NCI-H146 (cell line): ENCODE measurements at places on chromosomes 16 and 17.

- peak; percentile 48 for DNase-seq
Measured at GRCh38 chr16:6698548-6698947, 634.1 kb upstream of the RBFOX1 start.

DNA sequence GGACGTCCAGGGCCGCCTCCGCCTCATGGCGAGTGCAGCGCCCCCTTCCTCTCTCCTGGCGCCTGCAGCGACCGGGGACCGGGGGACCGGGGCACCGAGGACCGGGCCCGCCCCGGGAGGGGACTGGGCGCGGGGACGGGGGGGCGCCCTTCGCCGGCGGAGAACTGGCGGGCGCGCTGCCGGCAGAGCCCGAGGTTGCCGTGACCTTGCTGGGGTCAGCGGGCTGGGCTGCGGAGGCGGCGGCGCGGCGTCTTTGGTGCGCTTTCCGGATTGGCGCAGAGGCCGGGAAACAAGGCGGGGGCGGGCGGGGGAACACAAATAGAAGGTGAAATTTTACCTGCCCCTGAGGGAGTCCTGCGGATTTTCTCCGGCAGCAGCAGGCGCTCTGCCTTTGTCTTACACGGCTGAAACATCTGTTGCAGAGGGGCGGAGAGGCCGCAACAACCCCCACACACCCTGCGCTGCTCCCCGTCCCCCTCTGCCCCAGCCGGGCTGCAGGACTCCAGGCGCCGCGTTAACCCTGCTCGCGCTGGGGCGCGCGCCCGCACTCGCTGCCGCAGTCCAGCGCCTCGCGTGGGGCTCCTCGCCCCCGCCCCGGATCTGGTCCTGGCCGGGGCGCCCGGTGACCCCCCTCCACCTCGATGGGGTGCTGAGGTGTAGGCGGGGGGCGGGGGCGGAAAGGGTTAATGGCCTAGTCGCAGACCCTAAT lies 53.5 kb downstream of the SREBF1 start:
- DNase-seq = peak; percentile 91

DNA sequence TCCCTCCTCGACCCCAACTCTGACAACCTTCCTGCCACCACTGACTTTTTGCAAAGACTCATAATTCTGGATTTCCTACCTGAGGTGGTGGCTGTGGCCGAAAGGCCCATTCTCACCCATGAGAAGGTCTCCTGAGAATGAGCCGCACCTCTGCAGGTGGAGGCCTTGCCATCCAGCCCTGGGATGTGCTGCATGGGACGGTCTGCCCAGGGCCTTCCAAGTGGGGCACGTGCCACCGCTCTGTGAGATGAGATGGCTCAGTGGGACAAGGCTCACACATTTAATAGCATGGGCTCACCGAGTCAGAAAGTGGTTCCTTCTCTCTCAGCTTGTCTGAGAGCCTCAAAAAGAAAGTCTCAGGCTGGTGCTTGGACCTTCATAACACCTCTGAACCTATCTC lies 112.8 kb downstream of the AMFR start:
- no peak for DNase-seq

- DNase-seq = no peak
Measured at GRCh38 chr16:28187595-28188004, 24.2 kb downstream of the XPO6 start.

- DNase-seq = no peak
Measured at GRCh38 chr17:32558997-32559650, 72.3 kb downstream of the CDK5R1 start.

- no peak for DNase-seq
Measured at GRCh38 chr17:49980703-49981197, 11.8 kb downstream of the DLX4 start.

- no peak for DNase-seq
Measured at GRCh38 chr17:59178266-59178985, 22.9 kb downstream of the PRR11 start.

- DNase-seq = no peak
Measured at GRCh38 chr17:77598241-77598620, 360.3 kb upstream of the TNRC6C start.

- peak; percentile 87 for DNase-seq
Measured at GRCh38 chr17:44155488-44155887, 13.8 kb downstream of the HROB start.

- no peak for DNase-seq
Measured at GRCh38 chr17:62816282-62816839, 8.2 kb upstream of the MARCHF10 start.

DNA sequence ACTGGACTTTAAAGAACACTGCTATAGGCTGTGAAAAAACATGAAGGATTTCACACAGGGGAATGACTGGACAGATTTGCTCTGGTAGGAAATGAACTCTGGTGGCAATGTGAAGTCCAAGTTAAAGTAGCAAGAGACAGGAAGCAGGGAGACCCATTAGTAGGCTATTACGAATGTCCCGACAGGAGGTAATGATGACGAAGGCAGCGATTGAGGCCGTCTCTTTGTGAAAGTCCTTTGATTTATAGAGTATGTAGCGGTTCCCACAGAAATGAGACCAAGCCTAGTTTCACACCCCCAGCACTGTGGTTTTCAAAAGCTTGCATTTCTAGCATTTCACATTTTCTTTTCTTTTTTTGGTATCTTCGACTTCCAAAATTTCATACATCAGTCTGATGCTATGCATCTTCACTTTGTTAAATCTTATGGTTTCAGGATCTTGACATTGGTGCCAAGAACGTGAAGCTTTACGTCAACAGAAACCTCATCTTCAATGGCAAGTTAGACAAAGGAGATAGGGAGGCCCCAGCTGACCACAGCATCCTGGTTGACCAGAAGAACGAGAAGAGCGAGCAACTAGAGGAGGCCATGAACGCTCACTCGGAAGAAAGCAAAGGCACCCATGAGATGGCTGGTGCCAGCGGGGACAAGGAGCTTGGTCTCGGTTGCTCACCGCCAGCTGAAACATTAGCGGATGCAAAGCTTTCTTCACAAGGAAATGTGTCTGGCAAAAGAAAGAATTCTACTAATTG lies 189.8 kb downstream of the KATNIP start:
- no peak for DNase-seq

DNA sequence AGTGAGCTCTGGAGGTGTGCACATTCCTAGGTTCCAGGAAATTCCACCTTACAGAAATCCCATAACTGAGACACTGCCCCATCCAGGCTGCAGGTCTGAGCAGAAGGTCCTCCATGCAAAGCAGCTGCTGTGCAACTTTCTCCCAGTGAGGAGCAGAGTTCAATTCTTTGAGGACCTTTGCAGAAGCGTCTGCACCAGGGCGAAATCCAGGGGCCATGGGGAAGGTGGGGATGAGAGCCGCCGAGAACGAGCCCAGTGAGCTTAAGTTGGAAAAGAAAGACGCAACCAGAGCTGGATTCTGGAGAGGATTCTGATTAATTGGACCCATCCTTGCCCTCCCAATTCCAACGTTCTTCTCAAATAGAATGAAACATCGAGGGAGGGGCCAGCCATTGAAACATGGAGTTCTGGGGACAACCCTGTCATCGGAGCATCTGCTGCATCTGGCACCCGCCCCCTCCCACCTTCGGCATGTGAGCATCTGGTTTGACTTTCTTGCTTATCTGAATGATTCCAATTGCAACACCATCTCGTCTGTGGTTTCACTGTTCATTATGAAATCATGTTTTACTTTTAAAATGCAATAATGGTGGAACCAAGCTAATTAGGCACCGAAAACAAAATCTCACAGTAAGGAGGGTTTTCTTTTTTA lies 190.6 kb upstream of the FOXF1 start:
- DNase-seq = no peak

- peak; percentile 19 for DNase-seq
Measured at GRCh38 chr16:19696328-19696727, 21.7 kb downstream of the KNOP1 start.

DNA sequence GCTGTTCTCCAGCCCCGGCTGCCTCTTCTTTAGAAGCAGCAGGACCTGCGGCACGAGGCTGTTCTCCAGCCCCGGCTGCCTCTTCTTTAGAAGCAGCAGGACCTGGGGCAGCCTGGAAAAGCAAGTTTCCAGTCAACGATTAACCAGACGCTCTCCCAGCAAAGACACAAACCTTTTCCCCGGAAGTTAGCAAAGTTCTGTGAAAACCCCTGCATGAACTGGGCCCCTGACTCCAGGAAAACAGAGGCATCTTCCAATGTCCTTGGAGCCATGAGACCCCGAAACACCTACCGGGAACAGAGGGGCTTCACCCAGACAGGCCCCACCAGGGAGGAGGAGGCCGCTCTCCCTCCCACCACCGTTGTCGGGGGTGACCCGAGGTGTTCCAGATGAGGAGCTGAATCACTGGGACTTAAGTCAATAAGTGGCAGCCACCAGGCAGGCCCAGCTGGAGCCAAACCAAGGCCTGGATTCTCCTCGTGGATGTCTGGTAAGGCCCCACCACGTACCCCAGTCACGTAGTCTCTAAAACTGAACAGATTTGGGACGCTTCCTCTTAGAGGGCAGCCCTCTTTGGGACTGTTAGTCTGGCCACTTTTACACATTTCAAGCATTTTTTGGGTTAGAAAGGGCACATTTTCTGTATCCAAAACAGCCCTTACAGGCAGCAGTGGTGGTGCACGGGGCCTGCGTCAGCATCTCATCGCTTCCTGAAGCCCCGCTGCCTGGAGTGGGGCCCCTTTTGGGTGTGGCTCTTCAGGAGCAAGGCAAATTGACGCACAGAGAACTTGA lies at the start of gene RPH3AL:
Gene RPH3AL, minus strand, starts transcription at position 387 of the 792 bp plus-strand sequence. CDS start 25,264 bp downstream, outside the sequence.
- DNase-seq = peak; percentile 6

DNA sequence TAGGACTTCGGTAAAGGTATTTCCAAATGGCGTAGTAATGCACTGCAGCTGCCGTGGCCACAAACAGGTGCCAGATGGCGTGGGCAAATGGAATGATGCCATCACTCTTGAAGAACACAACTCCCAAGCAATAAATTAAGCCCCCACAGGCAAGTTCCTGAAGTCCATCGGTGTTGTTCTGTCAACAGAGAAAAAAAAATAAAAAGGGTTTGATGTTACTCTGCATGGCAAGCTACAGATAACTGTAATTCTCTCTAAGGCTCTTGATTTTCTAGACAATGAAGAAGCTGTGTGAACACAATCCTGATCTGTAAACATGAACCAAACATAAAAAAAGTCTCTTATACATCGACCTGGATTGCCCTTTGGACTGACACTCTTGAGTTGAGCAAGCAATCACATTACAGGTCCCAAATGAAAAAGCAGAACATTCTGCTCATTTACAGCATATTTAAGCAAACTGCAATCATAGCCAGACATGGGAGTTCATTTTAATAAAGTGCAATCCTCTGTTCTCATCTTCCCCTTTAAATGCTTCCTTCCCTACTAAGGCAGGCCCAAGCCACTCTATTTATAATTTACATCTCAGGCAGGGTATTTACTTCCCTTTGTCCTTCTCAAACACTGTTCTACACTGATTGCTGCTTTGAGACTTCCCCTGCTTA lies 27.1 kb downstream of the MMD start:
- no peak for DNase-seq

GRCh38 chr16:8583199-8583598 lies 7.1 kb downstream of the TMEM114 start:
- DNase-seq = peak; percentile 25

- no peak for DNase-seq
Measured at GRCh38 chr16:4651827-4652226, 27.2 kb downstream of the MGRN1 start.

DNA sequence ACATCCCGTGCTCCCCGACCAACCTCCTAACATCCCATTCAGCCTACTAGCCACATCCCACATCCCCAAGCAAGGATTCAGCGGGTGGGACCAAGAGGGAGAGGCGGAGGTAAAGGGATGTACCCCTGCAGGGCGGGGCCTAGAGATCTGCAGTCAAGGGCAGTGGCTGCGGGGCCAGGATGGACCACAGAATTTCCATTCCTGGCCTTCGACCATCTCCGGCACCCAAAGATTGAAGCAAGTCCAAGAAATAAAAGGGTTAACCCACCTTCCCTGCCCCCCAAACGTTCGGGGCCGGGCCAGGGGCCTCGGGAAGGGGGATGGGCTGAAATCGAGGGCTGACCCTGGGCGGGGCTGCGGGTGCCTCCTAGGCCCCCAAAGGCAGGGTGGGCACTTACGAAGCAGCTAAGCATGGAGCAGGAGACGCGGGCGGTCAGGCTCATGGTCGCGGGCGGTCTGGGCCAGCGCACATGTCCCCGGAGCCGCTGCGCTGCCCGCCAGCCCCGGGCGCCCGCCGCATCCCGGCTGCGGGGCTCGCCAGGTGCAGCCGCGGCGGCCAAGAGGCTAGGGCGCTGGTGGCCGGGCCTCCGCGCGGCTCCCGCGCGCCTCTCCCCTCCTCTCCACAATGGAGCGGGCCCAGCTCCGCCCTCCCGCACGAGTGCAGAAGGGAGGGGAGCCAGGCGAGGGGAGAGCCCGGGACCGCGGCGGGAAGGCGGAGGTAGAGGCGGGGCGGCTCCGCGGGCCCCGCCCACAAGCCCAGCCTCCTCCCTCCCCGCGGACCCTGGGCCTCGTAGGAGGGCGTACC lies at the start of gene MTMR4:
Gene MTMR4, minus strand, starts transcription at position 674 of the 805 bp plus-strand sequence. Its CDS starts 231 bp downstream, at position 443.
- DNase-seq = peak; percentile 89

- DNase-seq = no peak
Measured at GRCh38 chr17:14304222-14304772, 3.4 kb downstream of the HS3ST3B1 start.

GRCh38 chr17:44502598-44503146 lies 534 bp downstream of the GPATCH8 start:
- peak; percentile 53 for DNase-seq

- DNase-seq = no peak
Measured at GRCh38 chr16:50880926-50881325, 139.0 kb downstream of the CYLD start.

DNA sequence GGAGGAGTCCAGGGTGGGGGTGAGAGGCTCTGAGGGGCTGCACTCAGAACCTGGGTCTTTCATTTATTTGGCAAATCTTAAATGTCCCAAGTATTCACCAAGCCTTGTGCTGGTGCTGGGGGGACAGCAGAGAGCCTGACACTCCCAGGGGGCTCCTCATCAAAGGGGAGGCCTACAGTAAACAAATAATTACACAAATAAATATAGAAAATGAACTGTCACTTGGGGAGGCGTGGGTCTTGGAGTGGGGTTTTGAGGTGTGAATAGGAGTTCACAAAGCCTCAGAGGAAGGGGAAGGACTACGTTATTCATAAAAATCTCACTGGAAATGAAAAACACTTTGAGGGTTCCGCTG lies 15.2 kb upstream of the PRM1 start:
- no peak for DNase-seq

- no peak for DNase-seq
Measured at GRCh38 chr16:69404275-69404805, 18.5 kb upstream of the TERF2 start.

DNA sequence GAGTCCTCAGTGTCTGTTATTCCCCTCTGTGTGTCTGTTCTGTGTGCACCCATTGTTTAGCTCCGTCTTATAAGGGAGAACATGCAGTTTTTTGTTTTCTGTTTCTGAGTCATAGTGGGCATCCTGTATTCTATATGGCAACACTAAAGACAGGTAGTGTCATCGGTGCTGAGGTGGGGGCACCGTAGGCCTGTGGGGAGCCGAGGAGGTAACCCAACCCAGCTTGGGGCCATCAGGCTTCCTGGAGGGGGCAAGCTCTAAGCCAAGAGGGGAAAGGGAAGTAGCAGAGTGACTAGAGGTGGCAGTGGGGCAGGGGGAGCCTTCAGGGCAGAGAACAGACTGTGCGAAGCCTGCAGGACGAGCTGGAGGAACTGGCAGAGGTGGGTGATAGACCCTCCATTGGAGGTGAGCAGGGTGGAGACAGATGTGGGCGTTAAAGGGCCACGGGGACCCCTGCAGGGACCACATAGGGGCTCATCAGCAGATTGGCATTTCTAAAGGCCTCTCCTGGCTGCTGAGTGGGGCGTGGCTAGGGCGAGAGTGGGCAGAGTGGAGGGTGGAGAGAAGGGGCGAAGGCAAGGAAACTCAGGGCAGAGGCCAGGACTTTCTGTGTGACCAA lies 36.5 kb downstream of the CPNE2 start:
- DNase-seq = no peak
